Activated CD8-positive, alpha-beta memory T cell treated with anti-CD3 and anti-CD28 coated beads, Interleukin-2, amount 50 U/mL, for 4 hours (primary cell): ENCODE measurements at places on chromosomes 1 and 21.
A peak's percentile ranks its signal among the peaks of the same experiment; 100 is the strongest.

- peak; percentile 32 for DNase-seq
These were observed 4.1 kb upstream of the KCNAB2 start for GRCh38 chr1:6041432-6042062.

DNA sequence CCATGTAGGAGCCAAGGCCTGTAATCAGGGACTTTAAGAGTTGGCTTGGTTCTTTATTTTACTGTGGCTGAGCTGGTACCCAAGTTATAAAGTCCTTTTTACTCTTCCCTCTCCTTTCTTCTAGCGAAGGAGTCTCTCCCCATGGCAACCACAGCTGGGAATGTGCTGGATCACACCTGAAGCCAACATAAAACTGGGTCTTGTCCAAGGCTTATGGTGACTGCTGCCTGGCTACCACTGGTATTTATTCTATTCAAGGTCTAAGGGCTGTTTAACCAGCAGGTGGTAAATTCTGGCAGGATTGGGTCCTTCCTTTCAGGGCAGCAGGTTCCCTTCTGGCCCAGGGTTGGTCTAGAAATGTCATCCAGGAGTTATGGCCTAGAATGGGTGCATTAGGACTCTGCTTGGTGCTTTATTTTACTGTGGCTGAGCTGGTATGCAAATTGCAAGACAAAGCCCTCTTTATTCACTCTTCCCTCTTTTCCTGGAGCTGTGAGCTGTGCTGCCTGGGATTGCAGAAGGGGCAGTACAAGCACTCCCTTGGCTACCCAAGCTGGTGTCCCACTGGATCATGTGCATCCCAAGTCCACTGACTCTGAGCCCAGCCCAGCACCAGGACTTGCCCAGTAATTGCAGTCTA lies 26.6 kb downstream of the SLC22A15 start:
- no peak for DNase-seq

GRCh38 chr1:172682812-172683211 lies 23.9 kb downstream of the FASLG start:
- no peak for DNase-seq

GRCh38 chr1:60848583-60849188 lies 233.7 kb upstream of the NFIA start:
- DNase-seq = no peak

DNA sequence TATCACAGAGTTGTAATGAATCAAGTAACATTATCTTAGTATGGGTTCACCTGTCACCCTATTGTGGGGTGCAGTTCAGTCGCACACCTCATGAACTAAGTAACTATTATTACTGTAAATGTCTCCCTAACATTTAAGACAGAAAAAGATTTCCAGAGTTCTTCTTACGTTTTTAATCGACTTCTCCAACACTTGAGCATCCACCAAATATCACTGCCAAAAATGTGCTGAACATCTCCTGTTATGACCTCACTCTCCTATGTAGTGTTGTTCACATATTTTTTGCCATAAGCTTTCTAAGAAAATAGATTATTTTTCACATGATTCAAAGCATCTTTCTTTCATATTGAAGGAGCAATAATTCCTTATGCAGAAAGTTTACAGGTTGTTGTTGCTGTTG lies 1.3 kb downstream of the TTLL7 start:
- DNase-seq = no peak

GRCh38 chr1:107794571-107794970 lies 170.4 kb downstream of the VAV3 start:
- DNase-seq = no peak

GRCh38 chr1:107877092-107877491 lies 87.9 kb downstream of the VAV3 start:
- DNase-seq = no peak

DNA sequence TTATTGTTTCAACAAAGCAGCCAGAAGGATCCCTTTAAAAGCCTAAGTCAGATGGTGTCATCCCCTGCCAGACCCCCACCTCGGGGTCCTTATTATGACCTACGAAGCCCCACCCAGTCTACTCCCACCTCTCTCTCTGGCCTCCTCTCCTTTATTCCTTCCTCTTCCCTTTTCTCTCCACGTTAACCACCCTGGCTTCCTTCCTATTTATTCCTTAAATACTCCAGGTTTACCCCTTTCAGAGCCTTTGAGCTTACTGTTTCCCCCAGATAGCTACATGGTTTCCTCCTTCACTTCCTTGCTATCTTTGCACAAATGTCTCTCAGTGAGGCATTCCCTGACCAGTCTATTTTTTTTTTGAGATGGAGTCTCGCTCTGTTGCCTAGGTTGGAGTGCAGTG lies 12.0 kb upstream of the SLC9A1 start:
- DNase-seq = no peak

GRCh38 chr1:40476924-40477677 lies at the start of gene ZFP69:
ZFP69 (plus strand) TSS chr1:40477290; CDS start chr1:40479362, 2,072 bp downstream.
- DNase-seq = peak; percentile 76

- no peak for DNase-seq
These were observed 32.7 kb downstream of the TRIM11 start for GRCh38 chr1:228373681-228374571.

- no peak for DNase-seq
These were observed 764.3 kb upstream of the PRMT6 start for GRCh38 chr1:106292130-106292529.

- no peak for DNase-seq
These were observed 23.3 kb downstream of the PLEKHM2 start for GRCh38 chr1:15707239-15707925.

DNA sequence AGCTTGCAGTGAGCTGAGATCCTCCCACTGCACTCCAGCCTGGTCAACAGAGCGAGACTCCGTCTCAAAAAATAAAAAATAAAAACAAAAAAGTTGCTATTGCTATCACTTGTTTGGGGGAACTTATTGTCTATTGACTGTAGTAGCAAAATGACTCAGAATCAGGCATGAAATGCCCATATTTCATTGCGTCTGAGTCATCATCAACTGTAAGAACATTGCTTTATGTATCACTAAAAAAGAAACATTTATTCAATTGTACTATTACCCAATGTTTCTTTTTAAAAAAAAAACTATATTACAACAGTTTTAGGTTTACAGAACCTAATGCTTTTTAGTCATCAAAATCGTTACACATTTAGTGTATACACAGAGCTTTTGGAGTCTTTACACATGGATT lies 91.0 kb upstream of the FMN2 start:
- DNase-seq = no peak

DNA sequence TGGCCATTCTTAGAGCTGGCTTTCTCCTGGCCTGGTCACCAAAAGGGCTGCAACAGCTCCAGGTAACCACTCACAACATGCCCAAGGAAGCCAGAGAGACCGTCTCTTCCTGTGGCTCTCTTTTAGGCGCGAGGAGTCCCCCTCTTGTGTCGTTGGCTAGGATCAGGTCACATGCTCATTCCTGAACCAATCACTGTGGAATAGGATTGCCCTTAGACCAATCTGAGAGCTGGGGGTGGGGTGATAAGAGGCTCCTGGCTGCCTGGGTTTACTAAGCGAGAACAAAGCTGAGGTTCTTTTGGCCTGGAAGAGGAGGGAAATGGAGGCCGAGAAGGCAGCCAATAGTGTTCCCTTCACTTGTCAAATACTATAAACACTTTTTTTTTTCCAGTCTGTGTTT lies 452.1 kb upstream of the PROX1 start:
- DNase-seq = no peak

GRCh38 chr1:160367516-160367900 lies 637 bp downstream of the NHLH1 start:
- DNase-seq = no peak

GRCh38 chr1:177448036-177448615 lies 277.4 kb downstream of the BRINP2 start:
- DNase-seq = no peak

DNA sequence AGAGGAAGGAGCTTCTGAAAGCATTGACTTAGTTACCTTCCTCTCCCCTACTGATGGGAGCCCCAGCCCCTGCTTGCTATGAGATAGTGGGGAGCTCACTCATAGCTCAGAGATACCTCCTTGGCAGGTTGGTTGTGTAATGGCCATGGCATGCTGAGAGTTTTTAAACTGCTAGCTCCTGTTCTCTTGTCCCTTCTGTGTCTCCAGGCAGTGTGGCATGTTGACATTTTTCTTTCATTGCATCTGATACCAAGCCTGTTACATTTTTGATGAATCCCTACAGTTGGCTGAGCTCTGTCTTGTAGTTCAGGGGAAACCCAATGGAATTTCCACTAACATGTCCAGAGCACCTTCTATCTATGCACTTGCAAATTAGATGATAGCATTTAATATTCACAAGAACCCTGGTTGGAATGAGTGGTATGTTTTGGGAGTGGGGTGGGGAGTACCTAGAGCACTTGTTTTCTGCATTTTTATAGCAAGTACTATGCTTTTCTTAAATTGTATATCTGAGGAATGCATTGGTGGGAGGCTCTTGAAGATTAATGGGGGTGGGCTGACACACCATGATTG lies 39.1 kb upstream of the EFCAB14 start:
- DNase-seq = no peak

- no peak for DNase-seq
These were observed 63.1 kb upstream of the MUTYH start for GRCh38 chr1:45403298-45403697.

DNA sequence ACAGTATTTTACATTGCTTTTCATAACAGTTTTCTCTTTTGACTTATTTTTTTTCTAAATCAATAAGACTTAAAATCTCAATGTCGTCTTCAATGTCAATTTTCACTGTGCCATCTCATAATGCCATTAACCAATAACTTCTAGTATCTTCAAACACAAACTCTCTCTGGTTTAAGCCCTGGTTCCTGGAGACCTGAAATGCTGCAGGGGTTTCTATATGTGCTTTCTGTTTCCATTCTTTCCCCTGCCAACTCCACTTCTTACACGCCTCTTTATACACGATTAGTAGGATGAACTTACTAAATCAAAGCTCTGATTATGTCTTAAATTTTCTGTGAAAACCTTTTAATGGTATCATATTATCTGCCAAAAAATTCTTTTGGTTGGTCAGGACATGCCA lies 191.4 kb downstream of the AMY1C start:
- no peak for DNase-seq

- no peak for DNase-seq
These were observed 414.5 kb downstream of the ADGRL2 start for GRCh38 chr1:82215056-82215852.

GRCh38 chr1:218717575-218717974 lies 372.4 kb downstream of the TGFB2 start:
- DNase-seq = no peak

DNA sequence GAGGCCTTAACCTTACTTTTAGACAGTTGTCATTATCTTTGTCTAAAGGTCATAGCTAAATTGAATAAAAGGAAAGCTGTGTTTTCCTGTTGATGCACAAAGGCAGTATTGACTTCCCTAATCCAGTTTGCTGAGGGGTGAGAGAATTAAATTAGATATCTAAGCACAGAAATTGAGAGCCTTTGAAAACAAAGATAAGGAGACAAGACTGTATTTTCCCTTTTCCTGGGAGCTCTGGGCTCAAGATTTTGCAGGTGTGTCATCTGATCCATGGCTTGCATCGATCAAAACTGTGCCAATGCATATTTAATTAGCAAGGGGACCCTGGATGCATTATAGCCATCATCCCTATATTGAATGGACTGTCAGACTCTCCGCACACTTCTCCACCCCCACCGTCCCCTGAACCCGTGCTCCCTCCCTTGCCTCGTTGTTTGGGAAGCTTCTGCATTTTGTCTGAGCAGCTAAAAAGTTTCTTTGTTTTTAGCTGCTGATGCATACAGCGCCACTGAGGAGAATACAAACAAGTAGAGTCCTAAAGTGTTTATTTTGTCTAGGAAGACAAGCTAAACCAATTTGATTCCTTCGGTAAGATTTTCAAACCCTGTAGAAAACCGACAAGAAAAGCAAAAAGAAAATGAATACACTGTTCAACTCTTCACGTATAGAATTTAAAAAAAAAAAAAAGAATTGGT lies 186.3 kb downstream of the NFIA start:
- DNase-seq = no peak

- no peak for DNase-seq
These were observed 130.2 kb downstream of the TPR start for GRCh38 chr1:186244825-186245224.

DNA sequence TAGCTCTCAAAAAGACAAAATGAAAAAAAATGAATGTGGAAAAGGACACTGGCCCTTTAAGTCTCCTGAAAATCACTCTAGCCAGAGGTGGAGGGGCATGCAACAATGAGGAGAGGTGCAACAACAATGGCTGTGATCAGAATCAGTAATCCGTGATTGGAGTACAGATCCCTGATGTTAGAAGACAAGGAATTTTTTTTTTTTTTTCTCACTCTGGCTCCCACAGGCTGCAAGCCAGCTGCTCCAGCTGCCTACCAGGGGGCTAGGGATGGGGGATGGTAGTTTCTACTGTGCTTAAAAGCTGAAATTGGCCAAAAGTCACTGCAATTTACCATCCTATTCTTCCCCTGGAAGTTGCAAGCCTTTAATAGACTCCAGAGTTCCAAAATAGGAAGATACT lies 54.5 kb downstream of the STYXL2 start:
- DNase-seq = no peak

DNA sequence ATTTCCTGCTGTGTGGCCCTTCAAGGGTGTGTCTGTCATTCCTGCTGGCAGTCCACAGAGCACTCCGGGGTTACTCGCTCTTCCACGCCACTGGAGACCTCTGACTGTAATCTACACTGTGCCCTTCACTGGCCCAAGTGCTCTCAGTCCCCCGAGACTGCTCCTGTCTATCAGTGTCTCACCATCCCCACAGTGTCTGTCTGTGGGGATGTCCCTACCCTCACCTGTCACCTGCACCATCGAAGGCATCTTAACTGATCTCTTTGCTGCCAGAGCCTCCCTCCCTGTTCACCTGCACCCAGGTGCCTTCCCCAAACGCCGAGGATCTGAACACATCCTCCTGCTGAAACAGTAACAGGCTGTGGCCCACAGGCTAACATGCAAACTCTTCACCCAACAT lies 136.7 kb downstream of the MATN1 start:
- no peak for DNase-seq

- DNase-seq = peak; percentile 18
These were observed 488 bp downstream of the FAM78B start for GRCh38 chr1:166166329-166166697.

DNA sequence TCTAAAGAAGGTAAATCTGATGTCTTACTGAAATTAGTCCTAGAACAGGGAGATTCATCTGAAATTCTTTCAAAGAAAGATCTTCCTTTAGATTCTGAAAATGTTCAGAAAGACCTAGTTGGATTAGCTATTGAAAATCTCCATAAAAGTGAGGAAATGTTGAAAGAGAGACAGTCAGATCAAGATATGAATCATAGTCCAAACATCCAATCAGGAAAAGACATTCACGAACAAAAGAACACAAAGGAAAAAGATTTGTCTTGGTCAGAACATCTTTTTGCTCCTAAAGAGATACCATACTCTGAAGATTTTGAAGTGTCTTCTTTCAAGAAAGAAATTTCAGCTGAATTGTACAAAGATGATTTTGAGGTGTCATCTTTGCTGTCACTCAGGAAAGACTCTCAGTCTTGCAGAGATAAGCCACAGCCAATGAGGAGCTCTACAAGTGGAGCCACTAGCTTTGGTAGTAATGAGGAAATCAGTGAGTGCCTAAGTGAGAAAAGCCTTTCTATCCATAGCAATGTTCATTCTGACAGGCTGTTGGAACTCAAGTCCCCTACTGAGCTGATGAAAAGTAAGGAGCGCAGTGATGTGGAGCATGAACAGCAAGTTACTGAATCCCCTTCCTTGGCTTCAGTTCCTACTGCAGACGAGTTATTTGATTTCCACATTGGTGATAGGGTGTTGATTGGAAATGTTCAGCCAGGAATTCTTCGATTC lies 61.6 kb upstream of the QSOX1 start:
- DNase-seq = no peak
